ENCODE measurements at places on chromosomes 12 and 14. TPM values are rescaled to one million over a fixed set of nuclear protein-coding genes. Genes with fewer than 3 reads are reported as not detected.

CSRP2 gene
- 21.8 TPM for total RNA-seq

GALNT6 gene
- 3.3 TPM for total RNA-seq

SYNDIG1L gene
- 0.03 TPM for total RNA-seq

KRT75 gene
- 0.11 TPM for total RNA-seq

ACSM4 gene
- total RNA-seq, result not detected

HOXC6 gene
- total RNA-seq, result 4.9 TPM

ACOT6 gene
- not detected for total RNA-seq

VIPAS39 gene
- total RNA-seq, result 13.5 TPM

RHEBL1 gene
- total RNA-seq, result 4.1 TPM

ENDOU gene
- not detected for total RNA-seq

PRKAB1 gene
- total RNA-seq, result 30.3 TPM

TMEM63C gene
- 7.9 TPM for total RNA-seq

RNF34 gene
- total RNA-seq, result 42.0 TPM

ETV6 gene
- 3.3 TPM for total RNA-seq

CCDC92 gene
- total RNA-seq, result 30.7 TPM

USP15 gene
- 34.3 TPM for total RNA-seq

ZC2HC1C gene
- 6.0 TPM for total RNA-seq

FAM90A1 gene
- 0.16 TPM for total RNA-seq

PCNX4 gene
- 43.7 TPM for total RNA-seq

Data from A549 treated with AZD2906 at 1 μM for 4 hours (cell line).